Epithelial cell of alveolus of lung (primary cell): ENCODE measurements at places on chromosomes 5 and 9. TPM values are rescaled to one million over a fixed set of nuclear protein-coding genes. Genes with fewer than 3 reads are reported as not detected.

Gene NR6A1
- total RNA-seq = 0.52 TPM in 1 of 2 replicates, not detected in the other

Gene TAF11L5
- not detected in 2 replicates for total RNA-seq

Gene ISL1
- total RNA-seq = not detected in 2 replicates

Gene FOXD4
- total RNA-seq = 0.24 and 0.65 TPM in 2 replicates

Gene IL5
- total RNA-seq = not detected in 2 replicates

Gene CSF2
- total RNA-seq = 6.2 TPM in 1 of 2 replicates, not detected in the other

Gene TLN1
- total RNA-seq = 184 and 414 TPM in 2 replicates

Gene NKD2
- 2.1 and 102 TPM in 2 replicates for total RNA-seq

Gene IL4
- total RNA-seq = not detected in 2 replicates

Gene CARTPT
- not detected in 2 replicates for total RNA-seq

Gene SPATA6L
- total RNA-seq = 0.26 TPM in 1 of 2 replicates, not detected in the other

Gene F2RL2
- 0.56 and 4.5 TPM in 2 replicates for total RNA-seq
